ENCODE measurements at places on chromosomes 12 and 14.

DNA sequence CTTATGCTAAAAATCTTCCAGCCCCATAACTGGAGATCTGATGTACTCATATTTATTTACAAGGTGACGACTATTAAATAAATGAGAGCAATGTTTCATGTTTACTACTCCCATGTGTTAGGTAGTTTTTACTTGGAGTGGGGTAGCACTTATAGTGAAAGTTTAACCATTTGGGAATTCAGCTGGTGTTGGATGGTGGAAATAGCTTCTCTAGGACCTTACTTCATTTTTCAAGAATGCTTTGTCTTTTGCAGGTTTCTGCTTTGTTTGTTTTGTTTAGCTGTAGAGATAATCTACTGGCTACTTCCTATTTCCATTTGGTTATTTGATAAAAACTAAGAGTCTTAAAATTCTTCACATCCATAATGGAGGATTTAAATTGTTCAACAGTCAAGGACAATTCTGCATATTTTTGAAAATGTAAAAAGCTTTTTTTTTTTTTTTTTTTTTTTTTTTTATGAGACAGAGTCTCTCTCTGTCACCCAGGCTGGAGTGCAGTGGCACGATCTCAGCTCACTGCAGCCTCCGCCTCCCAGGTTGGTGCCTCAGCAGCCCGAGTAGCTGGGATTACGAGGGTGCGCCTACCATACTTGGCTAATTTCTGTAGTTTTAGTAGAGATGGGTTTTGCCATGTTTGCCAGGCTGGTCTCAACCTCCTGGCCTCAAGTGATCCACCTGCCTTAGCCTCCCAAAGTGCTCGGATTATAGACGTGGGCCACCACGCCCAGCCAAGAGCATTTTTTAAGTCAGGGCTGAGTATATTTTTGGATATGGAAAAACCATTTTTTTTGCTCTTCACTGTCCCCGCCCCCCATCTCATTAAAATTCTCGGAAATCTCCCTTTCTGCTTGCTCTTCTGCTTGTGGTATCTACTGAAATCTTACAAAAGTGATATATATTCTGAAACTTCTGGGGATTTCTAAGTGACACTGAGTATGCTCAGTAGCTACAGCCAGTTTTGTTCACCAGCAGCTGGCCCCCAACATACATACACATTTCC, 1.4 kb upstream of the ABCD2 start:
- DNase-seq = peak; percentile 63

DNA sequence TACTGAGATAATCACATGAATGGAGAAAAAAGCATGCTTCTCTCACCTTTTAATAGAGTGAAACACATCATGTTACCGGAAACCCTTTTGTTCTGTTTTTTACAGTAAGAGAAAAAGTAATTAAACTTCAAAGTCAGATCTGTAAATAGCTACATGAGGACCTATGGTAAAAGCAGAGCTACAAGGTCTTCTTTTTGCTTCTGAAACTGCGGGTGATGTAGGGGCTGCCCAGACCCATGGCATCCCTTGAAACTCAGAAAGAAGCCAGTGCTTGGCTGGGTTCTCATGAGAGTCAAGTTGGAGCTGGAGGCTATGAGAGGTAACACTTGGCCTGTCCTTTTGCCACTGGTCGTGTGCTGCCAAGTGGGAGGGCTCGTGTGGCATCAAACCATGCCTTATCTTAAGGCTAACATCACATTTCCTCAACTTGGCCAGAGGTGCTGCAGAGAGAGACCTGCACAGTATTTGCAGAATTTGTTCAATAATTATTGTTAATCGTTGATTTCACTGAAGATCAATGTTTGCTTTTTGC, 47.6 kb downstream of the EML1 start:
- DNase-seq = no peak

DNA sequence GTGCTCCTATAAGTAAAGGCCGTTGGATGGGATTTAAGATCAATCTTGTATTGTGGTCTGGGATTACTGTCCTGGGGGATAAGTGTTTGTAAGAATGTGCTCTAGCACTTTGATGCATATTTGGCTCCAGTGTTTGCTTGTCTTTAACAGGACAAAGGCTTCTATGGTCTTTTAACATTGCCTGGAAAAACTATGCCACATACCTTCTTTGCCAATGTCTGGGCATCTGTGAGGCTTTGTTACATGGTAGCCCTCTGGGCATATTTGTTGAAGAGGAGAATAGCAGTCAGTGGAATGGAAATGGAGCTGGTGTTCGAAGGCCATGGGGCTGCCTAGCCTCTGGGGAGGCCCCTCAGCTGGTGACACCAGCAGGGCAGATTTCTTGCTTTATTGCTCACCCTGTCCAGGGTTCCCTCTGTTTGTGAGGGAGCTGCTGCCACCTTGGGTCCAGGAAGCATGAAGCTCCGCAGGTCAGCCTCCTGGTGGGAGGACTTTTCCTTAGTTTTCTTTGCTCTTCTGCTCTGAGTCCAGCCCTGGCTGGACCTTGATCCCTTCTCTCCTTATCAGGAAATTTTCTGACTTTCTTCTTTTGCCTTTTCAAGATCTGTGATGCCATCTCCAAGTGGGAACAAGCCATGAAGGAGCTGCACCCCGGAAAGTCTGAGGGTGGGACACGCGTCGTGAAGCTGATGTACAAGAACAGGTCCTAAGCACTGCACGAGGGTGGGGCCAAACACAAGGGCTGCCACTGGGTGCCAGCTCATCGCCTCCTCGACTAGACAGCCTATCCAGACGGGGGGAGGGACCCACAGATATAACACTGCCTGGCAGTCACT, 19.5 kb downstream of the PIGH start:
- DNase-seq = no peak

DNA sequence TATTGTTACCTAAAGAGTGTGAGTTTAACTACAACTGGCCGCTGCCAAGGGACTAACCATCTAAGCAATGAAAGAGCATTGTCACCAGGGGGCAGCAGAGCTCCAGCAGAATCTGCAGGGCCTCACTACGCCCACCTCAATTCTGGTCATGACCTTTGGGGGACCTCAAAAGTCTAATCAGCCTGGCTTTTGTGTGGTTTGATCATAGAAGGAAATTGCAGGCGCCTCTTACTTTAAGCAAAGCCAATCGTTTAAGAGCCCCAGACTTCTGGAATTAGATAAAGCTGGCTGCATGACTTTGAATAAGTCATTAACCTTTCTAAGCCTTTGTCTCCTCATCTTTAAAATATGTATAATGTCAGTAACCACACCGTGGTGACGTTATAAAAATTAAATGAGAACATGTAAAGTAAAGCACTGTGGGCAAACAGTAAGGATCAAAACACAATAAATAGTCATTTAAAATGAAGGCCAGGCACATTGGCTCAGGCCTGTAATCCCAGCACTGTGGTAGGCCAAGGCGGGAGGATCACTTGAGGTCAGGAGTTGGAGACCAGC, 58.6 kb downstream of the TBX3 start:
- peak; percentile 9 for DNase-seq

GRCh38 chr14:75096959-75097358, 27.5 kb downstream of the ZC2HC1C start:
- DNase-seq = no peak

- no peak for DNase-seq
These were observed 75.6 kb downstream of the NTF3 start for GRCh38 chr12:5507401-5507935.

DNA sequence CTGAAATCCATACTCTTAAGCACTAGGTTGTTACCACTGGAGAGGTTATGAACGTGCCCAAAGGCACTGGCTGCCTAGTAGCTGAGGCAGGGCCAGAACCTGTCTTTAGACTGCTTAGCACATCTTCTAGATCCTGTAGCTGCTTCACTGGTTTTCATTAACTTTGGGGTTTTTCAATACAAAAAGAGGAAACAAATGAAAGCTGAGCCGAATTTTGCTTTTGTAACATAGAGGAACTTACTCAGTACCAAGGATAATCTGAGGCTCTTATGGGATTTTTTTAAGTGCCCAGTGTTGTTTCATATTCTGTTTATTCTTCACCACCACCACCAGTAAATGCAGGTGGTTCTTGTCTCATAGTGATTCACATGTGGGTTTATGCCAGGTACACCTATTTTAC, 396.1 kb downstream of the RAD51B start:
- DNase-seq = no peak

DNA sequence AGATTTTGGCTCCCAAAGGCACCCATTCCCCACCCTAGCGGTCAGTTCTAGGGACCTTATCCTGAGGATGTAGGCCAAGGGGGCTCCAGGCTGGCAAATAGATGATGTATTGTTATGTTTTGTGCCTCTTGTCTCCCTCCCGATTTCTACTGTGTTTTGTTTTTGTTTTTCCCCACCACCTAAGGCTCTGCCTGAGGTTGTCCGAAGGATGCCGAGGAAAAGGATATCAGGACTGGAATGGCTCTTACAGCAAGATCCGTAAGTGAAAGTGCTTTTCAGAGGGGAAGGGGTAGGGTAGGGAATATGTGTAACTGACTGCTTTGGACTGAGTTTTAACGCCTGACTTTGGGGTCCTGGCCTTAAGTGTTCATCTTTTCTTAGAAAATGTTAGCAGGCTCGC, 6.6 kb downstream of the FOXG1 start:
- DNase-seq = no peak

DNA sequence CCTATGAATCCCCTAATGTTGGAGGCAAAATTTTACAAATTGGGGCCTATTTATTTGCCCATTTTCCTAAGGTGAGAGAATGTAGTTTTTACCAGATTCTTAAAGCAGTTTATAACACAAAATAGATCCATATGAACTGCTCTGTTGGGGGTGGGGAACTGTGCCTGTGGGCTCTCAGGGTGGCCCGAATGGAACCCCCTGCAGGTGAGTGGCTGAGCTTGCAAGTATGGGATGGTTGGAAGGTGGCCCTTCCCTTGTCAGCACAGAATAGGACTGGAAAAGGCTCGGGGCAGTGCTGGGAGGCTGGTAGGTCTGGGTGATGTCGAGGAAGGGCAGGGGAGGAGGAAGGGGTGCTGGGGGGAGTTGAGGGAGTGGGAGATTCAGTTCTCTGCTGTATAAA, 4.9 kb downstream of the VSX2 start:
- DNase-seq = no peak

DNA sequence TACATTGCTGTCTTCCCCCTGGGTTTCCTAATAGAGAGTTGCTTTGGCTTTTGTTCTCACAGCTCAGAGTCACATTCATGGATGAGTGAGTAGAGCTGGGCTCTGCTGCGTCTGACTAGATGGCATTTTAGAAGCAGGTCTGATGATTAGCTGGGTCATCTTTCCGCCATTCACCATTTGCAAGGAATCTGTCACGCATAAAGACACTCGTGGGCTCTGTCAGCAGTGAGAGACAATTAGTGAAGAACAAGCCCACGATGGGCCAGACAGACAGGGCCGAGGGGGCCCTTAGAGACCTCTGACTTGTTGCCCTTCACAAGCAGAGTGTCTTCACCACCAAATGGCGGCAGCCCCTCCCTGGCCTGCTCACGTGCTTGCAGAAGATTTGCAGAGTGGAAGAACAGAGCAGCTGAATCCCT, 175.0 kb downstream of the CRADD start:
- no peak for DNase-seq

DNA sequence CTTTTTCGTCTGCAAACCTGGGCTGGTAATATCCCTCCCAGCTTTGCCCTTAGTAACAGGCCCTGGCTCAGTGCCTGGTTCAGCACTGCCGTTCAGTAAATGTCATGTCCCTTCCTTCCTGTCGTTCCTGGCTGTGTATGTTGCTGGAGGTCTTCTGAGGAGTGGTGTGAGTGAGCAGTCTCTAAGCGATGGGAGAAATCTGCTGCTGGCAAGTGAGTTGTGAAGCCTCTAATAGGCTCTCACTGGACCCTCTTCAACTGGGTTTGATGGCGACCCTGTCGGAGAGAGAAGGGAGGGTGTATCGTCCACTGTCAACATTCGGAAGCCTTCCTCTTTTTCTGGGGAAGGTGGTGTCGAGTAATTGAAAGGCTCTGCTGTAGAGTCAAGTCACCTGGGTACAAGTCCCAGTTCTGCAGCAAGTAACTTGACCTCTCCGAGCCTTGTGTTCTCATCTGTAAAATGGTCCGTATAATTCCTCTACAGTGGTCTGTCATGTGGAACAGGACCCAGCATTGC, 62.8 kb downstream of the HRK start:
- peak; percentile 33 for DNase-seq

GRCh38 chr12:54035568-54036264, 2.9 kb downstream of the HOXC5 start:
- no peak for DNase-seq

- DNase-seq = no peak
These were observed 130.5 kb downstream of the KIF26A start for GRCh38 chr14:104268725-104269436.
